COR-L47 (cell line): ENCODE measurements at places on chromosomes 2 and 18.

- no peak for DNase-seq
These were observed 198.1 kb downstream of the IKZF2 start for GRCh38 chr2:212953170-212953920.

- DNase-seq, result no peak
These were observed 634 bp downstream of the SPATS2L start for GRCh38 chr2:200306931-200307723.

DNA sequence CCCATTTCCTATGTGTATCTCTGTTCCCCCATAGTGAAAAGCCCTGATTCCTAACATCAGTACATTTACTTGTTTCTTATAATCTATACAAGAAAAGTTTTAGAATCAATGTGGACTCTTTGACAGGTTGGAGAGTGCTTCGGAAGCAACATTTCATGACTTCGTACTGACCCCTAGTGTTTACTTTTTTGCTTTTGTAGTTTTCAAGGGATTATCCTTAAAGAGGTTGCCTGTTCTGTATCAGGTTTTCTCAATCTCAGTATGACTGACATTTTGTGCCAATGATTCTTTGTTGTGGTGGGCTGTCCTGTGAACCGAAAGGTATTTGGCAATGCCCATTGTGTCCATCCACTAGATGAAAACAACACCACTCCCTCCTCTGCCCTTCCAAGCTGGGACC, 43.3 kb upstream of the SERPINB2 start:
- peak; percentile 3 for DNase-seq

DNA sequence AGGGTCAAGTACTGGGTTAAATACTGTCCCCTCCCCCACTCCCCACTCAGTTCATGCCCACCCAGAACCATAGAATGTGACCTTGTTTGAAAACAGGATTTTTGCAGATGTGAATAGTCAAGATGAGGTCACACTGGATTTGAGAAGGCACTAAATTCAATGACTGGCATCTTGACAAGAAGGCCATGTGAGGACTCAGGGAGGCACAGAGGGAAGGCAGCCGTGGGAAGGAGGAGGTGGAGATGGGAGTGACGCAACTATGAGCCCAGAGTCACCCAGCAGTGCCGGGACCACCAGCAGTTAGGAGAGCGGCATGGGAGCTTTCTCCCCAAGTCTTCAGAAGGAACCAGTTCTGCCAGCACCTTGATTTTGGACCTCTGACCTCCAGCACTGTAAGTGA, 257.3 kb downstream of the BCL2 start:
- DNase-seq, result no peak

- DNase-seq, result no peak
These were observed 666.9 kb downstream of the PLCL1 start for GRCh38 chr2:198471291-198471690.

- DNase-seq, result no peak
These were observed 35.7 kb downstream of the CDH7 start for GRCh38 chr18:65786474-65786873.

DNA sequence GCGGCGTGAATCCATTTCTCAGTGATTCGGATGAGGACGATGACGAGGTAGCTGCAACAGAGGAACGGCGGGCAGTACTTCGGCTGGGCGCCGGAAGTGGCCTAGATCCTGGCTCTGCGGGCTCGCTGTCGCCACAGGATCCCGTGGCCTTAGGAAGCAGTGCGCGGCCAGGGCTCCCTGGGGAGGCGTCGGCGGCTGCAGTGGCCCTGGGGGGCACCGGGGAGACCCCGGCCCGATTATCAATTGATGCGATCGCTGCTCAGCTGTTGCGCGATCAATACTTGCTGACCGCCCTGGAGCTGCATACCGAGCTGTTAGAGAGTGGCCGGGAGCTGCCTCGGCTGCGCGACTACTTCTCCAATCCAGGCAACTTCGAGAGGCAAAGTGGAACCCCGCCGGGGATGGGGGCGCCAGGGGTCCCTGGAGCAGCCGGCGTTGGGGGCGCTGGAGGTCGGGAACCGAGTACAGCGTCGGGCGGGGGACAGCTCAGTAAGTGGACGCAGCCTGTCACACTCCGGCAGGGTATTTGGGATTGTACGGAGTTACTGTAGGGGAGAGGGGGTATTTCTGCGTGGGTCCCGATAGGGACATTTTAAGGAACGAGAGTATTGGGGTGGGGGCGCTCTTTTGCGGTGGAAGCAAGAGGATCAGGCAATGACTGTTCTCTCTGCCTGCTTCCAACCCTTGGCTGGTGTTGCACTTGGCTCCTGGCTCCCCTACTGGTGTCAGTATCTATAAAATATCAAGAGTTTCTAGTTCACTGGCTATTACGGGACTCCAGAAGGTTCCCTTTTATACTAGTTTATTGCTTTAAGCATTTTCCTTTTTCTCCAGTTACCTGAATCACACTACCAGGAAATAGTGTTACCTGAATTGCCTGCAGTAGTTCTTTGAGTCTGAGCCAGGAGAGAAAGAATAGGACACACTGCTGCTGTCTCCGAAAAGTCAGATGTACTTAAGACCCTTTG, 772 bp downstream of the RELCH start:
- DNase-seq, result peak; percentile 70
